IgD-negative memory B cell (primary cell): ENCODE measurements at places on chromosomes 12 and 14. TPM values are rescaled to one million over a fixed set of nuclear protein-coding genes. Genes with fewer than 3 reads are reported as not detected.

LETMD1 gene
- polyA plus RNA-seq: 25.7 TPM

FBLN5 gene
- polyA plus RNA-seq: 4.2 TPM

KRT73 gene
- not detected for polyA plus RNA-seq

DDX51 gene
- polyA plus RNA-seq: 8.9 TPM

TEX52 gene
- not detected for polyA plus RNA-seq

DCAF4 gene
- polyA plus RNA-seq: 21.0 TPM

BCL11B gene
- 0.38 TPM for polyA plus RNA-seq

ATP2A2 gene
- polyA plus RNA-seq: 3.5 TPM

RHEBL1 gene
- polyA plus RNA-seq: 3.2 TPM
